ENCODE measurements at places on chromosomes 6 and 20.

GRCh38 chr6:53943395-53943794 is 148.6 kb downstream of the LRRC1 start:
- no peak for DNase-seq

DNA sequence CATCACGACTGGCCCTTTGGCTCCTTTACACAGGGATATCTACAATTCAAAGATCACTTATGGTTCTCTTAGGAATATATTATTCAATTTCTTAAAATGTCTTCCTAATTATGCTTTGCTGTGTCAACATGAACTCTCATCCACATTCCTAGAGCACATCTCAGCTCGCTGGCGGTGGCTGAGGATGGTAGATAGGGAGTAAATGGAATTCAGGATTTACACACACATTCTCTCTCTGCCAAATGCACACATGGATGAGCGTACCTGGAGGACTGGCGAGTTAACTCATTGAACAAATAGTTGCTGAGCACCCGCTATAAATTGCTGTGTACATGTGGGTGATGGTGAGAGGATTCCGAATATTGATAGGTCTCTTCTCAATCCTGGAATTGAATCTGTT is 4.8 kb upstream of the MRPS10 start:
- DNase-seq = no peak

DNA sequence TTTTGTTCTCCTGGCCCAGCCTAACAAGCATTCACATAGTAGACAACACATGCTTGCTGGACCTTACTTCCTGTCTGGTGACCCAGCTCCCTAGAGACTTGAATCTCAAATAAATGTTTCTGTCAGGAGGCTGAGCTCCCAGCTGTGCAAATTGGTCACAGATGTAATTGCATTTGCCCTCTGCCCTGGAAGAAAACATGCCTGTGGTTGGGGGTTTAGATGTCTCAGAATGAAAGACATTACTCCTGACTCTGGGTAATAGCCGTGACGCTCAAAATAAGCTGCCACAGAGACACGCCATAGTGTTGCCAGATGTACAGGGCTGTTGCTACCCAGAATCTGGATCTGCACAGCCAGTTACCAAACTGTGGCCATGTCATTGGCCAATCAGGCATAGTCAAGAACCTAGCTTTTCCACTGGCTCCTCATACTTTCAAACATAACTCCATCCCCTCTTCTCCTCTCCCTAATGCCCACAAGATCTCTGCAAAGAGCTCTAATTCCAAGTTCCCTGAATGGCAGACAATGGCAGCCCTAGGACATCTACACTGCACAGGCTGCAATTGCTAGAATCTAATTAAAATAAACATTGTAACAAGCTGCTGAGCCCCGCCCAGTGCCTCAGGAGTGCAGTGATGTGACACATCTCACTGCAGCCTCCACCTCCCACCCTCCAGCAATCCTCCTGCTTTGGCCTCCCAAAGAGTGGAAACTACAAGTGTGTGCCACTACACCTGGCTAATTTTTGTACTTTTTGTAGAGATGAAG is 32.8 kb upstream of the GMPR start:
- DNase-seq = no peak

DNA sequence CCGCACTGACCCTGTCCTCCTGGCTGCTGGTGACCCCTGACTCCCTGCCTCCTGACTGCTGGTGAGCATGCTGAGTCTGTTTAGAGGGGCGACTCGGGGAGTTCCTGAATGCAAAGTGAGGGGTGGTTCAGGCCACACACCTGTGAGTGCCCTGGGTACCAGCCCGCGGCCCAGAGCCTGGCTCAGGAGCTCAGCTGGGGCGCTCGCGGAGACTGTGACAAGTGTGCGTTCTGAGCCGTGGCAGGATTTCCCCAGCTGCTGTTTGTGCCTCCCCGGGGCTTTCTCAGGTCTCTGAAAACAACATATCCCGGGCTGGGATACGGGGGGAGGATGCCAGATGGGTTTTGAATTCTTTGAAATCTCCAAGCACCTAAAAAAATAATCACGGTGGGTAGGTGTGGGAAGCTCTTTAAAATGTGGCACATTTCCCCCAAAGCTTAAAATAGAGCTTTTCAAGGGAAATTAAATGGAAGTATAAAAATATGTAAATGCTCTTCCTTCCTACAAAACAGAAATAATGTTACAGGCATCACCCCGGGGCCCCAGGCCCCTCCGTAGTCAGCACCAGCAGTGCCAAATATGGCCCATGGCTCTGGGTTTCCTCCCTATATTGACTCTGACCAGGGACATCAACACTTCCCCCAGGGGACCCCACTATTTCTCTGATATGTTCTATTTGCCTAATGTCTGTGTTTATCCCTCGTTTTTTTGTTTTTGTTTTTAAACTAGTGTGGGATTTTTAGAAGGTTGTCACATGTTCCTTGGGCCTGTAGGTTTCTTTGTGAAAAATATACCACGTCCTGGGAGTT is 49.9 kb upstream of the TAGAP start:
- no peak for DNase-seq

DNA sequence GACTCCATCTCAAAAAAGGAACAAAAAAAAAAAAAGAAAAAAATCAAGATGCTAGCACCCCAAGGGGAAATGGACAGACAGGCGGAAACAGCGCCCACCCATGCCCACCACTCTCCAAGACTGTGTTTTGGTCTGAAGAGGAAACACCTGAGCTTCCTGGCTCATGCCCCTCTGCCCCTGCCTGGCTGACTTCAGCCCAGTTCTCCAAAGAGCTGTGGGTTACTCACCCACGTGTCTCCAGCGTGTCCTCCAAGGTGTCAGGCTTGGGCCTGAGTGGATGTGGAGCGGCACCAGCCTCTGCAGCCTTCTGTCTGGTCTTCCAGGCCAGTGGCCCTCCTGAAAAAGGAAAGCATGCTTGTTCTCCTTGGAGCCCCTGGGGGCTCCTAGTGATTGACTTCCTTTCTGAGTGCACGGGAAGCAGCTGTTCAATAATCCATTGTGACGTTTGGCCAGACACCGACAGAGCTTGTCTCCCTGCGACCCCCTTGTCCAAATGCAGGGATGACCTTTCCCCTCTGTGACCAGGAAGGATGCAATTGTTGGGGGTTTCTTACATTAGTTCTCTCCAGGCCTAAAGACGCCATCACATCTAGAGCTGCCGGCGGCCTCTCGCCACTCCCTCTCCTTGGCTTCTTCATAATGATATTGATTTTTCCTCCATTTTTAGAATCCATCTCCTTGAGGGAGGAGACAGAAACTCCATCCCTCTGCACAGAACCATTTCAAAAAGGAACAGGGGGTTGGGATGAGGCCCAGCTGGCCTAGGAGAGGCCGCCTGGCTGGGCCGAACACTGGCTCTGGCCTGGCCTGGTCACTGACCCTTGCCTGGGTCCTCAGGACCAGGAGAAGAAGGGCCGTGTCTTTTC is 58.4 kb downstream of the ADNP start:
- DNase-seq = no peak

- DNase-seq = peak; percentile 32
These were observed 192.5 kb downstream of the PTPRK start for GRCh38 chr6:128327890-128328289.

- no peak for DNase-seq
These were observed 399 bp upstream of the REPS1 start for GRCh38 chr6:138988469-138988834.

GRCh38 chr6:44920952-44921491 is 407.1 kb upstream of the RUNX2 start:
- DNase-seq = no peak

DNA sequence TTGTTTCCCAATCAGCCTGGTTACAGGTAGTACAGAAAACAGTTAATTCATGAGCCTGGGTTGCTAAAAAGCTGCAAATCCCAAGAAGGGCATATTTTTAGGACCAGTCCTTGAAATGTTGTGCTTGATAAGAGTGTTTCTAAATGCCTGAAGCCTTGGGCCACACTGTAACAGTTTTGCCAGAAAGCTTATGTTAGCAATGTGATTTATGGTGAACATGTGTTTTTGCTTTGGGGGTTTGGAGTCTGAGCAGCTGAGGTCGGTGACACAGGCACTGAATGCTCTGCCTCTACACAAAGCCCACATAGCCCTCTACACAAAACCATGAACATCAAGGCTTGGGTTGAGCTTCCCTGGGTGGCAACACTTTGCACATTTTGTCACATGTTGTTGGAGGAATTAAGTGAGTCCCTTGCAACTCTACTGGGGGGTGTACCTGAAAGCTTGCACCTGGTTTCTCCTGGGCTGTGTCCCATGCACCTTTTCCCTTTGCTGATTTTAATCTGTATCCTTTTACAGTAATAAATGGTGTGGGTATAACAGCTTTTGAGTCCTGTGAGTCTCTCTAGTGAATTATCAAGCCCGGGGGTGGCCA is 22.2 kb downstream of the AHI1 start:
- no peak for DNase-seq

DNA sequence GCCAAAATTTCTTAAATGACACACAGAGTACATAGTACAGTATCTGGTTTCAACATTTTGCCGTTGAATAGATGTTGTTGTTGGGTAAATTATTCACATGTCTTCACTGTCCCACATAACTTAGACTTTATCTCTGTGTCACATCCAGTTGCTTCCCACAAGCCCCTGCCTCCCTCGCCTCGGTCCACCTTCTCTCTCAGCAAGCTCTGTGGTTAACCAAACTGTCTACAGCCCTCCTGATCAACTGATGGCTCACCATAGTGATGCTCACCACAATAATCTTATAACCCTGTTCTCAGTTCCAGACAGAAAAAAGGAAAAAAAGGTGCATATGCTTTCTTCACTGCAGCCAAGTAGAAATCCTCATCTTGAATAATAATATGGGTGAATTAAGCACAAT is 23.0 kb downstream of the IL17F start:
- peak; percentile 21 for DNase-seq

DNA sequence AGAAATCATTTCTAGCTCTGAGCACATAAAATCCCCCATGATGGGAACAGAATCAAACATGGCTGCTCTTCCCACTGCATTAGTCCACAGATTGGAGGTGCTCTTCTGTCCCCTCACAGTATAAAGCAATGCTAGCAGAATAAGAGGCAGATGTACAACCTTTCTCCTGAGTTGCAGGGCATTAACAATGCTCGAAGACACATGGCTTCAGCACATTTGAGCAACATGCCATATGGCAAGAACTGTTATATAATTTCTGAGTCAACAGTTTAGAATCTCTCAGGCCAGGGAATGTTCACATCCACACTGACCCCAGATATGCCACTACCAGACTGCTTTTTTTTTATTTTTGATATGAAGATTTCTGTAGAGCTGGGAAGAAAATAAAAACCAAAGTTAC is 119.6 kb downstream of the KIF13A start:
- DNase-seq = no peak

GRCh38 chr6:27101824-27102223 is 145.7 kb upstream of the PRSS16 start:
- DNase-seq = no peak

DNA sequence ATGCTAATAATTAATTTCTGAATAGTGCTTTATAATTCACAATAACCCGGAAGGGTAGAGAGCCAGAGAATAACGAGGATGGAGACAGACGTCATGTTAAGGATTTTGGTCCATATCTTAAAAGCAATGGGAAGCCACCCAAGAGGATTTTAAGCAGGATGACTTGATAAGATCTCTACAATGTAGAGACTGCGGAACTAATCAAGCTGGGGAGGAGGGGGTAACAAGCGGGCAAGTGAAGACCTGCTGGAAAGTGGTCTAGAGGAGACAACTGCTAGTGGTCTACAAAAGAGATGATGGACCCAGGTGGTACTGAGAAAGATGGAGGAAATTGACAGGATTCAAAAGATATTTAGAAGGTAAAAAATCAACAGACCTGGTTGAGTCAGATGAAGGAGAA is 7.2 kb downstream of the ZBTB2 start:
- DNase-seq = no peak

DNA sequence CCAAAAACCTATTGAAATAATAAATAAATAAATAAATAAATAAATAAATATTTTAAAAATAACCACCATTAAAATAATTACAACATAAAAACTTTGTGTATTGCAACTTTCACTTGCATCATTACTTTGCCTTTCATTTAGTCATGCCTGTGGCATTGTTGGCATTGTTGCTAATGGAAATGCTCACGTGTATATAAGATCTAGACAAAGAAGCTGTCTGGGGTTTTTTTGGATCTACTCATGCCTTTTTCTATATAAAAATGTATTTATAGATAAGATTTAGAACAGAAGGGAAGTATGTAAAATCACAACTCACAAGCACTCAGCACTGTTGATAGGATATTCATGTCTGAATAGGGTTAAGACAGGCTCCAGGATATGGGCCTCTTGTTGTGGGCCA is 27.9 kb downstream of the GFRA4 start:
- no peak for DNase-seq

- no peak for DNase-seq
These were observed 837.3 kb downstream of the DHX35 start for GRCh38 chr20:39799366-39799965.

DNA sequence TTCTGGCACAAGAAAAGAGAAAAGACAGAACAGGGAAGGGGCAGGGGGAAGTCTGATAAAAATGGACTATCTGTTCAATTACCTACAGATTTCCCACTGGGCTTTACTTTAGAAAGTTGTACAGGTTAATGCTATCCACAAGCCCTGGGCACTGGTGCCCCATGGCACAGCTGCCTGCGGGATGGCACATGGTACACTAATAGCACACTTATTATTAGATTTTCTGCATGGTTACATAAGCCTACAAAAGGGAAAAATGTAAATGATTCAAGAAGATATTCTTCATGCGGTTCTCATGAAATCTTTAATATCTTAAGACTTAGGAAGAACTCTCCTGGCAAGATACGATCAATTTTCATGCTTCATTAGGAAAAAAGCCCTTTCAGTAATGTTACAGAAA is 137.5 kb downstream of the GMPR start:
- no peak for DNase-seq

- no peak for DNase-seq
These were observed 139.7 kb upstream of the FLRT3 start for GRCh38 chr20:14477125-14477524.

DNA sequence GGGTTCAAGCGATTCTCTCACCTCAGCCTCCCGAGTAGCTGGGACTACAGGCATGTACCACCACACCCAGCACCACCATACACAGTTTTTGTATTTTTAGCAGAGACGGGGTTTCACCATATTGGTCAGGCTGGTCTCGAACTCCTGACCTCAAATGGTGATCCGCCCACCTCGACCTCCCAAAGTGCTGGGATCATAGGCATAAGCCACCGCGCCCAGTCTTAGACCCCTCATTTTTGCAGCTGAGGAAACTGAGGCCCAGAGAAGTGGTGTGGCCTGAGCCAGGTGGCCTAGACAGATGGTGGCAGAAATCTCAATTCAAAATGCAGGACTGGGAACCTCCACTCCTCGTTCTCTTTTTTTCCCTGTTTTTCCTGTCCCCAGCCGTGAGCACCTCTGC is 12.6 kb upstream of the FAM209A start:
- DNase-seq = no peak

GRCh38 chr6:25944688-25945574 is 14.4 kb upstream of the SLC17A2 start:
- no peak for DNase-seq

DNA sequence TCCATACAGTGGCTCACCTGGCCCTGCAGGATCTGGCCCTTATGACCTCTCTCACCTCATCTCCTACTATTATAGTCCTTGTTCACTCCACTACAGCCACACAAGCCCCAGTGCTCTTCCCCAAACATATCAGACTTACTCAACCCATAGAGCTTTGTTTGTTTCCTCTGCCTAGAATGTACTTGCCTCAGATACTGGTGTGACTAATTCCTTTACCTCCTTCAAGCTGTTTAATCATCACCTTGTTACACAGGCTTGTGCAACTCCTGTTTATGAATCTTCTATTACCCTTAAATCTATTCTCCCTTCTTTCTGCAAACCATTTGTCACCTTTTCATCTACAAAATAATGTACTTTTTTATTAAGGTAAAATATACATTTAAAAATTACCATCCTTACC is 3.2 kb downstream of the DEFB125 start:
- no peak for DNase-seq

- DNase-seq = no peak
These were observed 38.9 kb downstream of the ORC3 start for GRCh38 chr6:87628881-87629280.
